ENCODE measurements at places on chromosomes 1 and 21.
A peak's percentile ranks its signal among the peaks of the same experiment; 100 is the strongest.

DNA sequence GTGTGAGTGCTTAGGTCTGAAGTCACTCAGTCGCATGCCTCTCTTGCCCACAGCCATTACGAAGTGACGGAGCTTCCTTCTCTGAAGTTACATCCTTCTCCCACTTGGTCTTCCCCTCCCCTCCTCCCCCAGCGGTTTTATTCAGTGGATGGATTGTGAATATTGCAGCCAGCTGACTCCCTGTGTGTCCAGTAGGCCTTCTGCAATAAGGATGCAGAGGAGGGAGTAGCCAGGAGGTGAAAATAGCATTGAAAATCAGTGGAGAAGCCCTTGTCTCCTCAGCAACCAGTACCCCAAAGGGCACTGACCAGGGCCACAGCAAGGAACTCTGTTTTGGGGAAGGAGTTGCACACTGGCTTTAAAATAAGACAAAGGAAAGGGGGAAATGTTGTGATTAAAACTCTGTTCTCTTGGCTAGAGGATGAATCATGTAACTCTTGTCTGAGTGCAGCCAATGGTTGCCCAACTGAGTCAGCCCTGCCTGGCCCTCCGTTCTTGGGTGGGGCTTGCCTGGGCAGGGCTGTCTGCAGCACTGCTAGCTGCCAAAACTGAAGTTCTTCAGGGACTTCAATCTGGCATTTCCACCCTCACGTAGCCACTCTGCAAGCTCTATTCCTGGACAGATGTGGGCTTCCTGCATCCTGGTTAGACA, 4.3 kb downstream of the S100A10 start:
- DNase-seq: peak; percentile 70

- DNase-seq: no peak
These were observed 70.3 kb downstream of the CD46 start for GRCh38 chr1:207822124-207822601.

GRCh38 chr21:40882192-40882915, 35.4 kb upstream of the DSCAM start:
- DNase-seq: no peak

- peak; percentile 60 for DNase-seq
These were observed at the start of gene CCDC28B for GRCh38 chr1:32200226-32201010. CCDC28B (plus strand) TSS chr1:32200595; CDS start chr1:32201936, 1,341 bp downstream.

DNA sequence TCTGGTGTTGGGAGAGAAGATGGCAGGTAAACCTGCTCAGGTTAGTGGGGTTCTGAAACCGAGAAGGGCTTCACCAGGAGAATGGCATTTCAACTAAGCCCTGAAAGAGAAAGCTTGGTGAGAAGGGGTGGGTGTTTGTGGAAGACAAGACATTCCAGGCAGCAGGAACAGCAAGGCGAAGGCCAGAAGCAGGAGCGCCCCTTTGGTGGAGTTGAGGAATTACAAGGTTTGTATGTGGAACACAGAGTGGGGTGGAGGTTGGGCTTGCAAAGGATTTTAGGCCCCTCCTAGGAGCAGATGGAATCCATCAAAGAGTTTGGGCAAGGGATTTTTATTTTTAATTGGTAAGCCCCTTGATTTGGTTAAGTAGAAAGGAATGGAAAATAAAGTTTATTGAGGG, 24.8 kb upstream of the ELOA start:
- no peak for DNase-seq

- DNase-seq: no peak
These were observed 768 bp downstream of the EDARADD start for GRCh38 chr1:236394879-236395229.

GRCh38 chr1:56992318-56993125, 26.7 kb upstream of the C8B start:
- DNase-seq: no peak

DNA sequence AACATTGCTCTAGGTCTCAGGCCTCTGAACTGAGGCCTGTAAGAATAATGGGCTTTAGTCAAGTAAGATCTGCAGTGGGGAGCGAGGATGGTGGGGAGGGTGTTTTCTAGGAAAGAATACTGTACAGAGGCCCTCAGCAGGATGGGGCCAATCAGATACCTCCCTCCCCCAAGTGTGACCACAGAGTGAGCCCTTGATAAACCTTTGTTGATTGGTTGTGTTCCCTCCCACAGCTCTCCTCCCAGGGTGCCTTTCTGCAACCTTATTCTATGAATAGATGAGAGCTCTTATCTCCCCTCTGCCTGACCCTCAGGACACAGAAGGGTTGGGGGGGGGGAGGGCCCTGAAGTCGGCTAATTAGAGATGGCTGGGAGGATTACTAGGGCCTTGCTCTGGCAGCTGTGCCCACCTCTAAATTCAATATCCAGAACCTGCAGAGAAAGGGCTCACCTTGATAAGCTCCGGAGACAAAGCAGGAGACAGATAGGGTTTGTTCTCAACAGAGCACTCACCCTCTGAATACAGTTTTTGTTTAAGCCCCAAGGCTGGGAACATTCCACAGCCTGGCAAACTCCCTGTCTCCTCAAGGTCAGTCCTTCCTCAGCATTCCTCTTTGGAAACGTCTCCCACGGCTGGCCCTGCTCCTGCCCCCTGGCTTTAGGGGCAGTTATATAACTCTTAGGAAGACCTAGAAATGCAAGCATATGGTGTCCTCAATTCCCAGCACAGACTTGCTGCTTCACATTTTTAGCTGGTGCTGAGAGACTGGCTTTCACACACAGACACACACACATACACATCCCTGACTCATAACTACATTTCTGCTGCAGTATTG, 42.9 kb downstream of the ATP1A1 start:
- DNase-seq: no peak

GRCh38 chr1:9929431-9930385, 13.5 kb downstream of the LZIC start:
- DNase-seq: no peak

DNA sequence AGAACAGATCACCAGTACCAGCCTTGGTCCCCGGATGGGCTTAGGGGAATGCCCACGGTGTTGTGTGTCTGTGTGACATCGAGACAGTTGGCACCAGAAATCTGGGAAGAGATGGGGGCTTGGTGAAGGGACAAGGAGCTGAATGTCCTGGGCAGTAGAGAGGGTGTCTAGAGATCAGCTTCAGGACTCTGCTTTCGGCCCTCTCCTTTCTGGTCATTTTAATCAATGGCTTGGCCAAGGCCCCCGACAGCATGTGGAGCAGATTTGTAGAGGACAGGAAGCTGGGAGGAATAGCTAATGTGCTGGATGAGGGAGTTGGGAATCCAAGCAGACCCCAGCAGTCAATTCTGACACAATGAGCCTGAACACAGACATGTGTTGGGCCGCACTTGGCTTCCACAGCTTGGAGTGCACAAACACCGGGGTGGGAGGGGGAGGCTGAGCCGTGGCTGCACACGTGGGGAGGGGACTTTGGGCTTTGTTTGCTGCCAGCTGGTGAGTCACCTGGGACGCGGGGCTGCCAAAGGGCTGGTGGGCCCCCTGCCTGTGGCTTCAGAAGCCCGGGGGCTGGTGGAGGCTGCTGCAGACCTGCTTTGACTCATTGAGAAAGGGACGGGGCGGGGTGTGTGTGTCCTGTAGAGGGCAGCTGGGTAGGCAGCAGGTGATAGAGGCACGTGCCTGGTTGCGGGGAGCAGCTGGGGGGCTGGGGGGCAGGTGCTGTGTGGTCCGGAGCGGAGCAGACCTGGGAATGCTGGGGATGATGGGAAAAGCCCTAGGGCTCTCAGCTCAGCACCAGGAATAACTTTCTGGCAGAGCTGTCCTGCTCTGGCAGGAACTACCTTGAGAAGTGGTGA, 20.9 kb downstream of the SLC1A7 start:
- no peak for DNase-seq

GRCh38 chr21:43764576-43765495, 11.3 kb downstream of the CSTB start:
- no peak for DNase-seq

DNA sequence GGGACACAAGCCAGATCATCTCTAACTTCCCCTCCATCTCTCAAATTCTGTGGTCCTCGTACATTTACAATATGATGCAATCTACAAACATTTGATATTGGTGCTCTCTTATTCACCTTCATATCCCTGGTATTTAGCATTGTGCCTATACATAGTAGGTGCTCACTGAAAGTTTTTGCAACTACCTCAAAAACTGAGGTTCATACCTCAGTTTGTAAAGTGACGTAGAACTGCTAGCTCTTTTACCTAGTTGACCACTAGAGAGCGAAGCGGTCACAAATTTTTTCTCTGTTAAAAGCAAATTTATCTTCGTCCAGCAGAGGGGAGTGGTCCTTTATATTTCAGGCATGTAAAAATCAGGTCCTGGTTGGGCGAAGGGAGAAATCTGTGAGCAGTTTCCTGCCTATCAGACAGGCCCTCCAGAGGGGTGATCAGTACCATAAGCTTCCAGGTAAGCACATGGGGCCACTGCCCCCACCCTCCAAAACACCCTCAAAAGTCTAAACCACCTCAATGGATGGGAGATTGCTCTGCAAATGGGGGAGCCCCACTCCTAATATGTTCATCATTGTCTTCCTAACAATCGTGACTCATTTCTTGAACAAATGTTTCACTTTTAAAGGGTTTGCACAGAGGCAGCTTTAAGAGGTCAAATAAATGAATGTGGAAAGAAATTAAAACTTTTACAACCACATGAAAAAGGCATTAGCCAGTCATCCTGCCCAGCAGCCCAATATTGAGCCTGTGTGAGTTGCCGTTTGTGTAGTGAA, 10.6 kb upstream of the HLCS start:
- DNase-seq: peak; percentile 23

GRCh38 chr1:237396426-237396825, 354.4 kb downstream of the RYR2 start:
- no peak for DNase-seq

DNA sequence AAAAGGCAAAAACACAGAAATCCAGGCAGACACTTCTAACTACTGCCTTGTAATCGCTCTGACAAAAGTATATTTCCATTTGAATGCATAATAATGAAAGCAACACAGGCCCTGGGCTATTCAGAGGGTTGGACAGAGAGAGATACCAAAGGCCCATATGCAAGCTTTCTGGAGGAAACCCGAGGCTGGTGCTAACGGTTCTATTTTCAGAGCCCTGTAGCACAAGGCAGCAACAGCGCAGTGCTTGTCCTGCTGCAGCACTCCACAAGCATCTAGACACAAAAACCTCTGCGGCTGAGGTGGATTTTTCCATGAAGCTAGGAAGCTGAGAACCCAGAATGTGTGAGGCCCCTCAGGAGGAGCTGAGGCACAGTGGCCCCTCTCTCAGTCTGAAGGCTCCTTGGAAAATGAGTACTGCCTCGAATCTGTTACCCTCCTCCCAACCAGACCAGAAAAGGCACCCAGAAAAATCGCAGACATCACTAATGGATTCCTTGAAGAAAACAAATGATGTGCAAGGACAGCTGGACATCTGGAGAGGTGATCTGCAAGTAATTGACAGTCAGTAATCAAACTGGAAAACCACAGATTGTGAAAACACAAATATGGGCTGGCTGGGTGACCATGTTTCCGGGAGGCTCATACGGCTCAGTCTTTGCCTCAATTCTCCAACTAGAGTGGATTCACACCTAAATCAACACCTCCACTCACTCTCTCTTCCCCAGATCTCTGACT, 54.0 kb downstream of the COLGALT2 start:
- no peak for DNase-seq

- peak; percentile 47 for DNase-seq
These were observed 11.5 kb upstream of the KCNAB2 start for GRCh38 chr1:6033986-6034749.

- DNase-seq: no peak
These were observed 88.2 kb upstream of the OLFM3 start for GRCh38 chr1:102084771-102085535.

DNA sequence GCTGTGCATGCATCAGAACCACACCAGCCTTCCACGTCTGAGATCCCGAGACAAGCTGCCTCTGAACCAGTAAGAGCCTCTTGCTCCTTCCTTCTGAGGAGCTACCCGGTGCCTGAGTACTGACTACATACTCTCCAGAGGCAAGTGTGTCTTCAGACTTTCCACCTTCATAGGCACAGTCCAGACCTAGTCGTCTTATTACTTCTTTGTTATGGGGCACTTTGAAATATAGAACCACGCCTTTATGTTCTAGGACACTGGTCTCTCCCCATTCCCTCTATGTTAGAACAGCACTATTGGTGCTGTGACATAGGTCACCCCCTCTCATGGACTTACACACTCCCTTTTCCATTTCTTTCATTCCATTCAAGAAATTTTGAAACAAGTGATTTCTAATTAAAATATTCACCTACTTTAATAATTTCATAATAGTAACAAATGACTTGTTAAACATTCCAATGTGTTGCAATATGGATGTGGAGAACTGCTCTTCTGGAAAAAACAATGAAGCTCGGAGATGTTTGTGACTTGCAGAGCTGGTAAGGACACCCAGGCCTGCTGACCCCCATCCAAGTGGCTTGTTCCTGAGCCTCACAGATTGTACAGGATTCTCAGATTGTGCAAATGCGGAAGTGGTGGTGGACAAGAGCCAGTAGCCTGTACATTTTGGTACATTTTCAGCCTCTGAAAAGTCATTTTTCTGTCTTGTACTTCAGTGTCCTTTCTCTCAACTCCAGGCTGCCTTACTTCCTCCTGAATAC, 76.1 kb upstream of the SIPA1L2 start:
- no peak for DNase-seq

DNA sequence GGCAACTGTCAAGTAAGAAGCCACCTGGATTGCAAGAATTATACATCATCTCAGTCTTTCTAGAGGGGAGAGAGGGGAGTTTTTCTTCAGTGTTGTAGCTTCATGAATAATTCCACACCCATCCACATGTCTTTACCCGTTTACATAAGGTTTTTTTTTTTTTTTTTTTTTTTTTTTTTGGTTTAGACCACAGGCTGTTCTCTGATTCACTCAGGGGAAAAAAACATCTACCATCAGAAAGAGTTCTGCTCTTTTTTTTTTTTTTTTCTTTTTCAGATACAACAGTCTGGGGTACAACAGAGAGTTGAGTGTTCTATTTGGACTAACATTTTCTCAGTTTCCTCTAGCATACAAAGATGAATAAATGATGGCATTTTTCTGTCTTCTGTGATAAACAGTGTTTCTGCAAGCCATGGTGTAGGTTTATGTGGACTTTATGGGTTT, 4.9 kb upstream of the KIF14 start:
- DNase-seq: no peak

GRCh38 chr21:31397939-31398338, 53.9 kb upstream of the TIAM1 start:
- DNase-seq: peak; percentile 61

- no peak for DNase-seq
These were observed 88.2 kb downstream of the GABPA start for GRCh38 chr21:25822981-25823380.

DNA sequence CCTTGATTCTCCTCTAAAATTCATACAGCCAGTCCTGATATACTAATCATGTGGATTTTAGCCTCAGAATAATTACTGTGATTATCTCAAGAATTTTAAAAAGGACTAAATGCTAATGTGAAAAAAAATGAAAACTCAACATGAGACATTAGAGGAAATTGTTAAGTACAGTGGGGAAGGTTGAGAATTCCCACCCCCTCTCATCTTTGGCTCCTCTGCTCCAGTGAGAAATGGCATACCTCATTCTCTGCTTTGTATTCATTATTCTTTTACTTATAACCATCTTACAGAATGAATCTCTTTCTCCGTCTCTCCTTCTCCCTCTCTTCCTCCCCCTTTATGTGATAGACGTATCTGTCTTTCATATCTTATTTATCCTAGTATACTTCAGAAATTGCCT, 70.9 kb downstream of the DIRAS3 start:
- DNase-seq: no peak

Measured in CD4-positive, alpha-beta T cell treated with Interleukin-6 for 4 hours (primary cell).